Ovary (tissue), 10 donors: ENCODE measurements at places on chromosomes 1 and 21. TPM values are rescaled to one million over a fixed set of nuclear protein-coding genes. Genes with fewer than 3 reads are reported as not detected.

KLHDC8A gene
- 177 TPM for total RNA-seq

FMOD gene
- 157 TPM for total RNA-seq

GRCh38 chr1:177817937-177818875 lies 151.7 kb downstream of the SEC16B start:
- DNase-seq, result no peak

DNA sequence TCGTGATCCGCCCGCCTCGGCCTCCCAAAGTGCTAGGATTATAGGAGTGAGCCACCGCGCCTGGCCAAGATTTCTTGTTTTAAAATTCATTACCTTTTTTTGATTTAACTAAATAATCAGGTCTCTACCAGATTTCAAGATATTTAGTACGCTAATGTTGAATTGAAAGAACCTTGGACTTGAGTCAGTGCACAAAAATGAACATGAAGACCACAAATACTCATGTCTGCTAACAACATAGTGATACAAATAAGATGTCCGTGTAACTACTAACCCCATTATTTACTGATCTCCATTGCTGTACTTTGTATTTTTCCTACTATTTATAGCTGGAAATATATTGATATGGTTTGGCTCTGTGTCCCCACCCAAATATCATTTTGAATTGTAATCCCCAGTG lies 16.4 kb downstream of the MPZL1 start:
- no peak for DNase-seq

- no peak for DNase-seq
These were observed 104.9 kb upstream of the PTGFR start for GRCh38 chr1:78385744-78386462.

GRCh38 chr1:62309906-62310305 lies 9.3 kb downstream of the KANK4 start:
- no peak for DNase-seq

DNA sequence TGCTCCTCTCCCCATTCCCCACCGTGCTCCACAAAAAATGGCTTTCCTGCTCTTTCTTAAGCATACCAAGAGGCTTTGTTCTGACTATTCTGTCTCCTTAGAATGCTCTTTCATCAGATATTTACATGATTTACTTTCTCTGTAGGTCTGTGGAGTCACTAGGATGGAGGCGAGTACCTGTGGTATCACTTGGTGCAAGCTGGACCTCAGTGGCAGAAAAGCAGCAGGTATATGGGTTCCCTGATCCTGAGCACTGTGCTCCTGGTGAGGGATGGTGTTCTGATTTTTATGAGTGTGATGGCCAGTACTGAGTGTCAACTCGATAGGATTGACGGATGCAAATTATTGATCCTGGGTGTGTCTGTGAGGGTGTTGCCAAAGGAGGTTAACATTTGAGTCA lies 10.0 kb downstream of the C1orf87 start:
- no peak for DNase-seq
